ENCODE measurements at places on chromosomes 13 and 19.

GRCh38 chr19:3655402-3656072 lies 28.9 kb upstream of the CACTIN start:
- DNase-seq = no peak

GRCh38 chr13:33139780-33140535 lies 123.7 kb downstream of the KL start:
- DNase-seq = no peak

DNA sequence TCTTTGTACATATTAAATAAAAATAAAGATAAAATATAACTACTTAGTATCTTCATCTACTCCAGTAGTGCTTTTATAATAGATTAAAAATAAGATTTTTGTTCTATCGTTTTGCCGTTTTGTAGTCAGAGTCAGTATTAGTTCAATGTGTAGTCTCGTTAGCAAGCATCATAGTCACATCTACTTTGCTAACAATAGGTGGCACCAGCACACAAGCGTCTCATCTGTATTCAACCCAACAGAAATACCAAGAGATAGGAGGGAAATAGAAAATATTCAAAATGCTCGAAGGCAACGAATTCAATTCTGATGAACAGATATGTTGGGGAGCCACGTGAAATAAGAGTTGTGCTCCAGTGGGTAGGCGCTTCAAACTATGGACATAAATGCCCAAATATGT lies 21.4 kb upstream of the MICU2 start:
- no peak for DNase-seq

- no peak for DNase-seq
Observed at GRCh38 chr19:5978606-5979552, 939 bp upstream of the RANBP3 start.

GRCh38 chr13:78160793-78161192 lies 242.2 kb upstream of the EDNRB start:
- no peak for DNase-seq

GRCh38 chr19:3968556-3969434 lies 2.1 kb downstream of the DAPK3 start:
- no peak for DNase-seq

DNA sequence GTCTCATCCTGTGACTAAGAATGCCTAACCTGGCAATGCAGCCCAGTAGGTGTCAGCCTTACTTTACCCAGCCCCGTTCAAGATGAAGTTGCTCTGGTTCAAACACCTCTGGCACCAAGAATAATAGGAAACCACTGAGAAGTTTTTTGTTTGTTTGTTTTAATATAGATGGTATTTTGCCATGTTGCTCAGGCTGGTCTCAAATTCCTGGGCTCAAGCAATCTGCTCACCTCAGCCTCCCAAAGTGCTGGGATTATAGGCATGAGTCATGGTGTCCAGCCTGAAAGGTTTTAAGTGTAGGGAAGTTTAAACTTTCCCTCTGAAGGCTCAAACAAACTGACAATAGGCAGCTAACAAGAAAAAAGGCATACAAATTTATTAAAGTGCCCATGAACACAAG lies 51.2 kb upstream of the ABCC4 start:
- no peak for DNase-seq

DNA sequence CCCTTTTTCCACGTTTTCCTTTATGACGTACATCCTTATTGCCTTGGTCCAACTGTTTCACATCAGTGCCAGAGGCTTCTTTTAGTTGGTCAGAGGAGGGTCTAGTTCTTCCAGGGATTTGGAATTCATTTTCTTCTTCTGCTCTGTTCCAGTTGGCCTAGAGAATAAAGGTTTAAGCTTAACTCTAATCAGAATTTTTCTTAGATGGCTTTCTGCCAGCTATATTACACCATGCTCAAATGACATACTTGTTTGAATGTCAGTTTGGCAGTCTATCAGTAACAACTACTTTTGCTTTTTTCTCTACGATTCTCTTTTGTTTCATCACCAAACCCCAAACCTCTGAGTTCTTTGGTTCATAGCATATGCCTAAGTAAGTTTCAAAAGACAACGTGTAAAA lies 16.8 kb downstream of the SPART start:
- DNase-seq = no peak

GRCh38 chr19:52941941-52942385 lies 18.7 kb upstream of the ZNF888 start:
- DNase-seq = no peak

DNA sequence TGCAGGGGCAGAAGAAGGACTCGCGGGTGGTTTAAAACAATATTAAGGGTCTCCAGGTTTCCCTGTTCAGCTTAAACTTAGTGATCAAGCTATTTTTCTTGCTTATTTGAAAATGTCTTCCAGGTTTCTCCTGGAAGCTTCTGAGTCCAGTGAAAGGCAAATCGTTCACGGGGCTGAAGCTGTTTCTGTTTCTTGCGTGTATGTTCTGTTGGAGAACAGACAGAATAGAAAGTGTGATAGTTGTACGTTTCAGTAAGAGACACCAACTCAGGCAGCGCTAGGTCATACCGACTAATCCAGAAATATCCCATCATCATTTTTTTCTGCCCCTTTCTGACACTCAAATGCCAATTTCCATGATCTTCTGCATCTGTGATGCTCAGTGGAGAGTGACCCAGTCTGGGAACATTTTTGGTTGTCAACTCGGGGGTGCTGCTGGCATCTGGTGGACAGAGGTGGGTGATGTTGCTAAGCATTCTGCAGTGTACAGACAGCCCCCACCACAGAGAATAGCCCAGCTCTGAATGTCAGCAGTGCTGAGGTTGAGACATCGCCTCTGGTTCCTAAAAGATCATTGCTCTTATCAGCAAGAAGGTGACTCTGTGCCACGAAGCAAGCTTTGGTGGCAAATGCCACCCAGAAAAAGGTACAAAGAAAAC lies 4.3 kb downstream of the KLF2 start:
- no peak for DNase-seq

DNA sequence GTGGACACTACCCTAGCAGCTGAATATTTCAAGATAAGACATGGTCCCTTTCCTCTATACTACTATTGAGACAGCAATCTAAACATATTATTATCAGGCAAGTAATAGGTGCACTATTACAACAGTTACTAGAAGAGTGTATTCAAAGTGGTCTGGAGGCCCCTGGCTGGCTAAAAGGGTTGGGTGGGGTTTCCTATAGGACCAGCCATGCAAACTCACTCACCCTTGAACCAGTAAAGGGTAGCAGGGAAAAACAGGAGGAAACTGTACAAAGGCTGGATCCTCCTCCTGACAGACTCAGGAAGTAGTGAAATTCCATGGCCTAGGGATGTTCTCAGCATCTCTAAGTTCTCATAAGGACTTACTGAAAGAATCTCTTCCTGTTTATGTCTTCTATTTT lies 7.7 kb downstream of the SMAD9 start:
- DNase-seq = no peak

DNA sequence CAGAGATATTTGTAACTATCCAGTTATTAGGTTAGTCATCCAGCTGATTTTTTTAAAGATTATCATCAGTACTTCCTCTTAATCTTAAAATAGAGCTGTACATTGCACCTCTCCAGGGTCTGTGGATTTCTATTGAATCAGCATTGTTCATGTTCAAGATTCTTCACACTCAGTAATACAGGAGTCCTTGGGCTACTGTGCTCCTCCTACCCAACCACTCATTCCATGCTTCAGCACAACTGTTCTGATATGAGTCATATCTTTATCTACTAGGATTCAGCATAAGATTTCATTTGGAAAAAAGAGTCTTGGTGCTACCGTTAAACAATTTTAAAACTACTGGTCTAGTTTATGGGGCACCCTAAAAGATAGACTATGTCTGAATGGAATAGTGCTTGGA lies 357.8 kb downstream of the DCT start:
- no peak for DNase-seq

- no peak for DNase-seq
Observed at GRCh38 chr19:46381346-46381745, 32.0 kb downstream of the CCDC8 start.

- no peak for DNase-seq
Observed at GRCh38 chr13:86446311-86446710, 647.1 kb upstream of the SLITRK6 start.

DNA sequence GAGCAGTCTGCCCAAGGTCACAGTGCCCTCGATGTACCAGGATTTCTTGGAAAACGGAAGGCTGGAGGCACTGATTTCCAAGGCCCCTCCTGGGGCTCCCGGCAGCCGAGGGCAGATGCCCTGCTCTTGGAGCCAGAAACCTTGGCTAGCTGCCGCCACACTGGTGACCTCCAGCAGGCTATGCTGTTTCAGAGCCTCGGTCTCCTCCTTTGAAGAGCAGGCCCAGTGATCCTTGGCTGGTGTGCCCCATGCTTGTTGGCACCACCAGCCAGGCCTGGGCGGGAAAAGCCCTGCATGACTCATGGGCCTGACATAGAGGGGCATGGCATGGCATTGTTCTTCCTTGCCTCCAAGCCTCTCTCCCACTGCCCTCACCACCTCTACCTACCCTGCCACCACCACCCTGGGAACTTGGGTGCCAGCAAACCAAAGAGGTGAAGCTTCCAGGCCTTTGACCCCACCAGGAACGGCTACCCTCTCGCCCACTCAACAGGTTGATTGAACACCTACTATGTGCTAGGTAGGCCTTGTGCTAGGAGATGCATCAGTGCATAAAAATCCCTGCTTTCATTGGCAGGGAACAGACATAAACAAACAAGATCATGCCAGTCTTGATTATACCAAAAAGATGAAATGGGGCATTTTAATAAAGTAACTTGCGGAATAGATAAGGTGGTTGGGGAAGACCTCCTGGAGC lies 1.6 kb upstream of the CLEC11A start:
- DNase-seq = no peak

GRCh38 chr19:55622242-55622969 lies 2.0 kb downstream of the ZNF784 start:
- no peak for DNase-seq

Data from stimulated activated CD8-positive, alpha-beta memory T cell treated with anti-CD3 and anti-CD28 coated beads, Interleukin-4, amount 100 ng/mL, for 1 hour (primary cell).